ENCODE measurements at places on chromosomes 4 and X.
A peak's percentile ranks its signal among the peaks of the same experiment; 100 is the strongest.

GRCh38 chr4:101127176-101127790 is 220.0 kb downstream of the PPP3CA start:
- DNase-seq: no peak

GRCh38 chr4:114078636-114079035 is 99.2 kb upstream of the ARSJ start:
- no peak for DNase-seq

DNA sequence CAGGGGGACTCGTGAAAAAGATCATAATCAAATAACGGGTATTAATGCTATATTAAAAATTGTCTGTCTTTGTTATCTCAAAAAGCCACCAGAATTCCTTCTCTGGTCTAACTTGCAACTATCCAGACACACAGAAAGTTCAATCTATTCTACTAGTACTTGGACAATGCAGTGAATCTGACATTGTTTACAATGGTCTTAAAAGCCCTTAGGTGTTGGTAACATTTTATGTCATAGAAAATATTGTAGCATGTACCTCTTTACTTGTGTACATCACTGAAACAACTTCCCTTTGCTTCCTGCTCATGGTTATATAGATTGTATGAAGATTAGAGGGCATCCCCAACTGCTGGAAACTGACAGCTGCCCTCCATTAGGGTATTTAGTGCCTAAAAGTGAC is 71.1 kb upstream of the PPP3CA start:
- DNase-seq: no peak

GRCh38 chr4:90145319-90145718 is 18.1 kb downstream of the CCSER1 start:
- DNase-seq: no peak

GRCh38 chrX:2707334-2707760 is 16.3 kb downstream of the CD99 start:
- DNase-seq: peak; percentile 75
